ENCODE measurements at places on chromosomes 4 and X.
A peak's percentile ranks its signal among the peaks of the same experiment; 100 is the strongest.

- DNase-seq: no peak
These were observed 64.4 kb upstream of the ACSL4 start for GRCh38 chrX:109797311-109797975.

DNA sequence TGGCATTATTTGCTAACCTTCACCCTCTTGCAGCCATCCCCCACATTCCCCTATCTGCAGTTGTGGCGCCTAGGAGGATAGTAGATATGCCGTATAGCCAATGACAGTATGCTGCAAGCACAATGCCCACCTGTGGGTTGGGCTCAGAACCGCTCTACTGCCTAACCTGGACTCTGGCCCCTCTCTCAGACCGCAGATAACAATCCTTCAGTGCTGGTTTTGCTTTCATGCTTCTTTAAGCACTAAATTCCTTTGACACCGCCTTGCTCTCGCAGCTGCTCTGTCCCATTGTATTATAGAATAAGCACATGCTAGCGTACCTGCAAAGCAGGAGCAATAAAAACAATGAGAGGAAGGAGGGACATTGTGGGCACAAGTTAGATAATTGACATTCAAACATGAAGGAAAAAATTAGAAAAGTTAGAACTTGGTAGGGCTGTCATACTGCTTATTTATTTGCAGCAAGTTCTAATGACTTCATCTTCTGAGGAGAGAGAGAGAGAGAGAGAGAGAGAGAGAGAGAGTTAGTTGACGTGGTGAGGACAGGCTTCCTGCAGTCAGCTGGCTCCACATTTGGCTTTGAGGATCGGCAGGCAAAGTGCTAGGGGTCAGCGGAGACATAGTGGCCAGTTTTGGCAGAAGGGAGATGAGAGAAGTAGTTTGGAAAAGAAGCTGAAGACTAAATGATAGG lies 55.8 kb downstream of the WWC2 start:
- peak; percentile 24 for DNase-seq

DNA sequence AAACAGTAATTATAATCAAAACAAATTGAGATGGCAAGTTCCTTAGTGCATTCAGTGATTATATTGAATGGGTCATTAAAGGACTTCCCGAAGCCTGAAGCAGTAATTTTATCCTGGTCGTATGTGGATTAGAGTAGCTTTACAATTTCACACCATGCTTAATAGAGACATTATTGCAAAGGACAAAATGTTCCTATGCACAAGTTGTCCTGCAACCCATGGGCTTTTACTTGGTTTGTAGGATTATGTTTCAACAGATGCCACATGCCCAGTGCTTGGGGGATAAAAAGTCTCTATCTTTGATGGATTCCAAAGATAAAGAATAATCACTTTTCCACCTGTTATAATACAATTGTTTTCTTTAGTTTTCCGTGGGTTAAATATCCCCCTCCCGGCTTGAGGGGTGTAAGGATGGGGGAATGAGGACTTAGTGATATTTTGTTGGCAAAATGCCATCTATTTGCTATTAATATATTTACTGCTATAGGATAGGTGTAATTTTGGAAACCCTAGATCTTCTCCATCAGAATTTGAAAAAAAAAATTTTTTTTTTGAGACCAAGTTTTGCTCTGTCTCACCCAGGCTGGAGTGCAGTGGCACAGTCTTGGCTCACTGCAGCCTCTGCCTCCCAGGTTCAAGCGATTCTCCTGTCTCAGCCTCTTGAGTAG lies 156.5 kb upstream of the ETNPPL start:
- DNase-seq: no peak

- DNase-seq: peak; percentile 28
These were observed 101.2 kb downstream of the CBR4 start for GRCh38 chr4:168908851-168909273.

DNA sequence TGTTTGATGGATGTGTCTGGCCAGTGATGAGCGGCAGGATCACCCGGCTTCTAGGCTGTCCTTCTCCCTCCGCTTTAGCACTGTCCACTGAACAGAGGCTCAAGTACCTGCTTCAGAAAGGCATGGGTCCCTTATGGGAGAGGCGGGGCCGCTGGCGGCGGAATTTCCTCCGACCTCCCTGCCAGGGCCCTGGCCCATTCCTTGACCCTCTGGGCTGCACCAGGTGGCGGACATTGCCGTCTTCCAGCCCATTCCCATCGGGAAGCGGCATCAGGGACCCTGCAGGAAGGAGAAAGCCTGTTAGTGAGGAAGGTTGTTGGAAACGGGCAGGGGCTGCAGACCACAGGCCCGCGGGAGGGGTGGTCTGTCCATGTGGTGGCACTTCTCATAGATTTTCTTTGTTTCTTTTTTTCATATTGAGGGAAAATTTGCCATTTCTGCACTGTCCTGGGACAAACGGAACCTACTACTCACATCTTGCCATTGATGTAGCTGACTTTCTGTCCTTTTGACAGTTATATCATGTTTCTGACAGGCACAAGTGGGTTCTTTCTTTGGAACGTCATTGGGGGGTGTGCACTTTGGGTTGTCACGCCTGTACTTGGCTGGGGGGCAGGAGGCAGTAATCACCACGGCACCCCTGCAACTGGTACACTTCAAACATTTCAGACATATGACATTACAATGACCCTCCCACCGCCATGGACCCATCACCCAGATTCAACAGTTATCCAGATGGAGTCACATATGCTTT lies 6.1 kb downstream of the APLN start:
- DNase-seq: no peak

GRCh38 chrX:50430917-50431575 lies 39.6 kb downstream of the DGKK start:
- no peak for DNase-seq

- DNase-seq: peak; percentile 83
These were observed 22.4 kb upstream of the RBPJ start for GRCh38 chr4:26298198-26298947.

- DNase-seq: no peak
These were observed 535.4 kb upstream of the NDST4 start for GRCh38 chr4:115648786-115649185.

GRCh38 chr4:76011018-76011670 lies 3.8 kb upstream of the CXCL9 start:
- DNase-seq: no peak
